ENCODE measurements at places on chromosomes 1 and 21.

GRCh38 chr1:46671554-46671953, at the start of gene TEX38:
Gene TEX38, plus strand, starts transcription at chr1:46671854. Its CDS starts 81 bp downstream, at chr1:46671935.
- DNase-seq = no peak

DNA sequence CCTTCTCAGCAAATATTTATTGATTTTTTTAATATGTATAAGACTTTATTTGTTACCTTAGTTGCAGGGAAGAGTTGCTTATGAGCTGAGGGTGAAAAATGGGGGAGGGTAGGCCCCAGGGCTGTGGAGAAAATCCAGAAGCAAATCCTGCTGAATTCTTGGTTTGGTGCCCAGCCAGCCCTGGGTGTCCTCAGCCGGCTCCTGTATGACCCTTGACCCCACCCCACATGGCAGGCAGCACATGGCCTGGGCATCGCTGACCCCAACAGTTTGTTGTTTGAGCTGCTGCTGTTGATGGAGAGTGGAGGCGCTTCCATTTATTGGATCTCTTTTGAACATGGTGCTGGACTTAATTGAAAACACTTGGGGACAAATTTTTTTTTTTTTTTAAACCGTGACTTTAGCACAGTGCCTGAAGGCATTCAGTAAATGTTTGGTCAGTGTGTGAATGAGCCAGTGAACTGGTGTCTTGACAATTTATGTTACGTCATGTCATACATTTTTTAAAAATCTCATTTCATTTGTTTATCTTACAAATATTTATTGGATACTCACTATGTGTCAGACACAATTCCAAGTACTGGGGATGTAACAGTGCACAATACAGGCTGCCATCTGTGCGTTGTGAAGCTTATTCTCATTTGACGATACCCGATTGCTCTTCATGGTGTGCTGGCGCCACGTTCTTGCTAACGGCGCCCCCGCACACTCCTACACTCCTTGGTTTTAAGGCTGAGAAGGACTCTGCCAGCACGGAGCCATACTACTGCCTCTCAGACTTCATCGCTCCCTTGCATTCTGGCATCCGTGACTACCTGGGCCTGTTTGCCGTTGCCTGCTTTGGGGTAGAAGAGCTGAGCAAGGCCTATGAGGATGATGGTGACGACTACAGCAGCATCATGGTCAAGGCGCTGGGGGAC, 98.8 kb downstream of the MTR start:
- no peak for DNase-seq

GRCh38 chr1:26711777-26712176, 16.0 kb downstream of the ARID1A start:
- DNase-seq = no peak

GRCh38 chr1:50704126-50704525, 255.9 kb downstream of the FAF1 start:
- no peak for DNase-seq

DNA sequence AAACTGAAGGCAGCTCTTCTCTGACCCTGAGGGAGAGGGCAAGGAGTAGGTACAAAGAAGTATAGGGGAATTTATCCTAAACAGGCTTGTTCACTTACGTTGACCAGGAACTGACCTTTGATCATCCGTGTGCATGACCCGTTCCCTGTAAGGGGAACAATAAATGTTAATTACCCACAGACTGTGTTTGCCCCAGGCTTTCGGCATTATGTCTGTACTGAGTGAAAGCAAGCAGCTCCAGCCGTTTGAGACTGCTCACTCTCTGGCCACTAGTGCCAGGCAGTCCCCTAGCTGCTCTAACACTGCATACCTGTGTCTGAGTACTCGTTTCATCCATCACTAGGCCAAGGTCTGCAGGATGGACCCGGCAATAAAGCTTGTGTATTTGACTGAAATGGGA, 1365.3 kb downstream of the NCAM2 start:
- no peak for DNase-seq

- DNase-seq = no peak
Measured at GRCh38 chr1:5150191-5150590, 495.8 kb downstream of the AJAP1 start.

DNA sequence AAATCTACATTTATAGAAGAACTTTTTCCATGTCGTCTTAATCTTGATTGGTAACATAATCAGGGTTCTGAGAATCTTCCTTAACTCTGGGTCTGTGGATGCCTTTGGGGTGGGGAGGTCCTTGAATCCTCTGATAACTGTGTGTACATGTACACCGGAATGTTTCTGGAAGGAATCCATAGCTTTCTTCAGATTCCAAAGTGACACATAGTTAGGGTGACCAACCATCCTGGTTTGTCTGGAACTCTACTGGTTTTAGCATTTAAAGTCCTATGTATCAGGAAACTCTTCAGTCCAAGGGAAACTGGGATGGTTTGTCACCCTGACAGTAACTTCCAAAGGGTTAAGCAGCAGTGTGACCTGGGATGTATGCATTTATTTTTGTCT, 16.8 kb downstream of the STRIP1 start:
- DNase-seq = no peak

GRCh38 chr1:206885341-206886060, 11.7 kb upstream of the IL24 start:
- DNase-seq = no peak

- no peak for DNase-seq
Measured at GRCh38 chr1:158028969-158029368, 35.5 kb downstream of the KIRREL1 start.

GRCh38 chr1:63843884-63844283, 70.1 kb downstream of the ROR1 start:
- no peak for DNase-seq

- DNase-seq = no peak
Measured at GRCh38 chr1:29389533-29390041, 153.3 kb downstream of the PTPRU start.

Measured in psoas muscle (tissue), 8 donors.